NCI-H146 (cell line): ENCODE measurements at places on chromosomes 3 and 15.

DNA sequence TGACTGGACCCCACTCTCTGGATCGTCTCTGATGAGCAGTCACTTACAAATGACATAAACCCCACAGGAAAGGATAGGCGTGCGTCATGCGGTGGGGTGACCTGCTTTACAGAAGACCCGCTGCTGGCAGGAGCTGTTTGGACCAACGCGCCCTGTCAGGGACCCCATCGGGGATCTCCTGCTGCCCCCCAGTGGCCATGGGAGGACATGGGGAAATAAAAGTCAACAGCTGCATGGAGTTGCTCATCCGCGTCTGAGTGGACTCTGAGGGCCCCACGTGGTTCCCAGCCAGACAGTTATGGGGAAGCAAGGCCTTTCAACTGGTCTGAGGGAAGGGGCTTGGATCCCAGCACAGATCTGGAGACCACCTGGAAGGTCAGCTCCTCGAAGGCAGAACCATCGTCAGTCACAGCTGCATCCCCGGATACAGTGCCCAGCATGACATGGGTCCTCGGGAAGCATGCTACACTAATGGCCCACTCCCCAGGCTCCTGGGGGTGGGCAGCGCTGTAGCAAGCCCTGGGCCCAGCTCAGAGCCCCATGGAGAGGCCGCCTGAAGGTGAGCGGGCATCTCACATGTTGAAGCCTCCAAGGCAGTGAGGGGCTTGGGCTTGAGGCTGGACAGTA lies 32.1 kb downstream of the PTH1R start:
- peak; percentile 75 for DNase-seq

- DNase-seq = no peak
Measured at GRCh38 chr3:2838546-2839157, 271.5 kb downstream of the IL5RA start.

GRCh38 chr15:40047415-40048210 lies 8.6 kb upstream of the SRP14 start:
- peak; percentile 63 for DNase-seq

DNA sequence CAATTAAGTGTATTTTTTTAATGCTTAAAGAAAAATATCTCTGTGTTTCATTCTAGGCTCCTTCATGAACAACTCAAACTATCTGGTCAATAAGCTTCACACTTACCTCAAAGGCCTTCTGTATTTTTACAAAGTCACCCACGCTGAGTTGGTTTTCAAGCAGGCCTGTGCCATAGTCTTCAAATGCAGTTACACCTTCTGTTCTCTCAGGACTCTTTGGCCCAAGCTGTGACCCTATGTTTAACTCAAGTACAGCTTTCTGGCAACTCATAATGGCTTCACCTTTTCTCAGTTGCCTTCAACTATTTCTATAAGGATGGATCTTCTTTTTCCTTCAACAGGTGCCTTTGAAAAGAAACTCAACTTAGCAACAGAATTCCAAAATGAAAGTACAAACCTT lies 587 bp downstream of the WDR49 start:
- DNase-seq = no peak

- no peak for DNase-seq
Measured at GRCh38 chr3:29281344-29282241, 722 bp downstream of the RBMS3 start.

DNA sequence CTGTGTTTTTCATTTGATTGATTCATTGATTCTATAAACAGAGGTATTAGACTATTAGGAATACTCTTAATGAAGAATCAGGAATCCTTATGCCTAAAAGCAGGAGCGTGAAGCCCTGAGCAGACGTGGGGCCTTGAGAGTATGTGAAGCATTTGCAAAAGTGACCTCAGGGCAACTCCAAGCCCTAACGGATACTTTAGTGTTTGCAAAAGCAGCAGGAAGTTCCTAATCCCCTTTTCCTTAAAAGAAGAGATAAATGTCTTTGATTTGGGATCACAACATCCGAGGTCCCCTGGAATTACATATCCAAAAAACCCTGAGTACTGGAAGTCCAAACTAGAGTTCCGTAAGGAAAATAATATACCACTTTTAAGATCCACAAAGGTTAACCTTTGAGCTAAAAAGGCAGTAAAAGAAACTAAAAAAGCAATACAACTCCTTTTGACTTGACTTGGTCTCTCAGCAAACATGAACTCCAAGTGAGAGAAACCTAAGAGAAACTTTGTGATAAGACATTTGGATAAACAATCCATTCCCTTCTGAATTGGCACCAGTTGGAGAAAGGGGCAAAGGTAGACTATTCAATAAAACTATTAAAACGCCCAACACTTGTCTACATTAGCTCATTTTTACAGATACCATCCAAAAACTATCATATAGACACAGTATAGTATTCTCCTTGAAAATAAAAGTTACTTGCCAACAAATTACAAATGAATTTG lies 27.4 kb downstream of the PRTG start:
- DNase-seq = no peak
